WTC11 (cell line): ENCODE measurements at places on chromosomes 4 and X.

DNA sequence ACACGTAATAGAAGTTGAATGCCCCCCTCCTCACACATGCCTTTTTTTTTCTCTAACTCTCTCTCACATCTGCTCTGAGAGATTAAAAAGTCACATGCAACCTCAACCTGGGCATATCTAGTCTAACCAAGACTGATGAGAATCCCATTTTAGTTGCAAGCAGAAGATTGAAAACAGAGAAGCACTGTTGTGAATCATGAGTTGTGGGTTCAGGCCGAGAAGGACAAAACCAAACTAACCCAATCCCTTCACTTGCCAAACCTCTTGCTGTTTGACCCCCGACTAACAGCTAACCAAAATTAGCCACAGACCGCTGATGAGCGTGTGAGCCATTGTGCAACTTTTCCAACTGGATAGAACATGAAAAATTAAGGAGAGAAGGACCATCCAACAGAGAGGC lies 31.8 kb downstream of the CXCL1 start:
- H3K4me3 ChIP-seq, result no peak overlapping the region
- no peaks in the 10 kb centered on the region for H3K27me3 ChIP-seq
- H3K4me1 ChIP-seq, result peaks cover 14% of the 10 kb centered on the region
- H3K27ac ChIP-seq, result peak overlapping the region; percentile 71; the same call in 1 of the 2 replicates
- DNase-seq, result no peak

DNA sequence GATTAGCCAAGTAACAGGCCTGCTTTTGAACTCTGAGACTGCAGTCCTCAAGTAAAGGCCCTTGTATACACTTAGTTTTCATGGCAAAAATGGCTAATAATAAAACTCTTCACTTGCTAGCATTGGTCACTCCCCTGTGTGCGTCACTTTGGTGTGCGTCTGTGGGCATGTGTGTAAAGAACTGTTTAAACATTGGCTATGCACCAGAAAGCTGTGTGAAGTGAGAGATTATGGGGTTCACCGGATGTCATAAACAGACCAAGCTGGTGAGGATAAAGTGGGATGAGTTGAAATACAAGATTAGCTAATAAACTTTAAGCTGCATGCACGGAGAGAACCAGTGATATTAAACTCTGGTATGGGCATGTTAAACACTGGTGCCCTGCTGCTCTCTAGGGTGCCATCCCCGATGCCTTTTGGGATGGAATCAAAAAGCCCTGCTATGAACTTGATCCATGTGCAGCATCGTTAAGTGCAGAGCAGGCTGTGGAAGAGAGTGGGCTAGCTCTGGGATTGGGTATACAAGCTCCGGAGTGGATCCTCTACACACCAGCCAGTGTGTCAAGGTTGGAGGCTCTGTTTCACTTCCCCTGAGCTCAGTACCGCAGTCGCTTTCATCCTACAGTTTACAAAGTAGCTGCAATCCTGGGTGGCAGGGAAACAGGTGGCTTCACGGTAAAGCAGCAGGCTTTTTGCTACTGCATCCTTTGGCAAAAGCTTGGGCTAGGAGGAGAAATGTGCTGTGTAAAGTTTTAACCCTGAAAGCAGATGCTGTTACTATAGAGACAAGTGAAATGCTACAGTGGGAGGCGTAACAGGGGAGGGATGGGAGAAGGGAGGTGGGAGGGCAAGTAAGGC lies 108.3 kb upstream of the SLC4A4 start:
- peaks cover 26% of the 10 kb centered on the region for H3K4me1 ChIP-seq

DNA sequence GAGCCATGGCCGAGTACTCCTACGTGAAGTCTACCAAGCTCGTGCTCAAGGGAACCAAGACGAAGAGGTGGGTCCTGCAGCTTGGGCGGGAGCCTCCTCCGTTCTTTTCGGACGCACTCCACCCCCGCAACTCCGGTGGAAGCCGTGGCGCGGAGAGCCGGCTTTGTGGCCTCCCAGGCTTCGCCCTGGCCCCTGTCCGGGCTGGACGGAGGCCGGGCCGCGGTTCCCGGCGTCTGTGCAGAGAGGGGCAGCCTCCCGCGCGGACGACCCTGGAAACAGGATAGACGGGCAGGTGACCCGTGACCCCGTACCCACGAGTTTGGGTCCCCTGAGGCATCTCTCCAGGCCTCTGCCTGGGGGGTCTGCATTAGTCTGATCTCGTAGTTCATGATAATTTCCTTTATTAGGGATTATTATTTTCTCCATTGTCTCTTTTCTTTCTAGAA lies 356 bp downstream of the FRG1 start:
- no peak overlapping the region for H3K27ac ChIP-seq
- peaks cover 19% of the 10 kb centered on the region; the same call in 1 of the 2 replicates for H3K36me3 ChIP-seq
- H3K4me1 ChIP-seq, result peaks cover 8% of the 10 kb centered on the region

- DNase-seq, result no peak
- H3K36me3 ChIP-seq, result no peaks in the 10 kb centered on the region
- peak overlapping the region; percentile 75 for H3K27ac ChIP-seq
- H3K4me1 ChIP-seq, result peaks cover 37% of the 10 kb centered on the region
- H3K4me3 ChIP-seq, result no peak overlapping the region
- H3K27me3 ChIP-seq, result no peaks in the 10 kb centered on the region
Observed at GRCh38 chr4:39942507-39942906, 35.2 kb downstream of the PDS5A start.

DNA sequence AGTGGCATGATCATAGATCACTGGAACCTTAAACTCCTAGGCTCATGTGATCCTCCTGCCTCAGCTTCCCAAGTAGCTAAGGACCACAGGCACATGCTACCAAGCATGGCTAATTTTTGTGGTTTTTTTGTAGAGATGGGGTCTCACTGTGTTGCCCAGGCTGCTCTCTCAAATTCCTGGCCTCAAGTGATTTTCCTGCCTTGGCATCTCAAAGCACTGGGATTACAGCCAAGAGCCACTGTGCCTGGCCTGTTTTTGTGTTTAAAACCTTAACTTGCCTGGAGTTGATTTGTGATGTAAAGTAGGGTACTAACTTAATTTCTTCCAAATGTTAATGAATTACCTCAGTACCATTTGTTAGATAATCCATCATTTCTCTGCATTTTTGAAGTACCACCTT lies 22.3 kb downstream of the DLG3 start:
- H3K27me3 ChIP-seq, result no peaks in the 10 kb centered on the region
- no peak for DNase-seq
- peaks cover 17% of the 10 kb centered on the region for H3K4me1 ChIP-seq
- peaks cover 6% of the 10 kb centered on the region for H3K36me3 ChIP-seq
- H3K4me3 ChIP-seq, result no peak overlapping the region

GRCh38 chr4:135670548-135670947 lies 1469.0 kb upstream of the PABPC4L start:
- H3K36me3 ChIP-seq, result no peaks in the 10 kb centered on the region
- no peak overlapping the region for H3K4me3 ChIP-seq
- no peak overlapping the region for H3K27ac ChIP-seq
- no peaks in the 10 kb centered on the region for H3K27me3 ChIP-seq
- no peaks in the 10 kb centered on the region for H3K4me1 ChIP-seq

DNA sequence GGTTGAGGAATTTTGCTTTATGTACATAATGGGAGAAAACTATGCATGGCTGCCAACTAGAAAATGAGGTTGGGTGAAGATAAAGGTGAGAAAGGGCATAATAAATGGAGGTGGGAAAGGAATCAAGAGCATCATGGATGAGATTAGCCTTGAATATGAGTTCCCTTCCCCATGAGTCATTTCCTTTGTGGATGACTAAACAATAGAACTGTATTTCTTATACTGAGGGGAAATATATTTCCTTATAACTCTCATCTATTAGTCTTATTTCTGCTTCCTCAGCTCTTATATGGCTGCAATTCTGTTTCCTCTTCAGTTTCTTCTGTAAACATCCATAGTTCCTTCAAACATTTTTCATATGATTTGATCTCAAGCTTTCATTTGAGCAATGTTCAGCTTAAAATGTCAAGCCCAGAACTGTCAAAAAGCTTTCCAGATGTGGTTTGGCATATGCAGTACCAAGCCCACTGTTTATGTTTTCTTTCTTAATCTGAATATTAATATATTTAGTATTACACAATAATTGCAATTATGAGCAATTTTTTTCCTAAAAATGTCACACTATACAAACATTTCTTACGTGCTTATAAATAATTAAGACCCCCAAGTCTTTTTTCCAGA lies 100.7 kb upstream of the GRPR start:
- H3K36me3 ChIP-seq, result no peaks in the 10 kb centered on the region
- no peak overlapping the region for H3K4me3 ChIP-seq
- H3K27ac ChIP-seq, result no peak overlapping the region
- DNase-seq, result no peak
- H3K27me3 ChIP-seq, result no peaks in the 10 kb centered on the region

- DNase-seq, result no peak
- H3K27me3 ChIP-seq, result no peaks in the 10 kb centered on the region
- peaks cover 5% of the 10 kb centered on the region for H3K4me1 ChIP-seq
Observed at GRCh38 chr4:914531-914930, 17.6 kb downstream of the GAK start.
